ENCODE measurements at places on chromosomes 2 and 18.
A peak's percentile ranks its signal among the peaks of the same experiment; 100 is the strongest.

GRCh38 chr2:208250388-208250787, 4.5 kb downstream of the IDH1 start:
- DNase-seq = peak; percentile 56

GRCh38 chr2:56148825-56149224, 35.0 kb upstream of the CCDC85A start:
- no peak for DNase-seq

- DNase-seq = no peak
These were observed 202.8 kb upstream of the RND3 start for GRCh38 chr2:150690261-150690660.

GRCh38 chr2:112162341-112162740, 24.2 kb downstream of the FBLN7 start:
- DNase-seq = no peak

GRCh38 chr18:67516539-67517443, at the start of gene DSEL:
Gene DSEL (minus strand): TSS chr18:67516720. CDS start chr18:67514608, 2,112 bp downstream.
- DNase-seq = peak; percentile 91

- peak; percentile 80 for DNase-seq
These were observed 146.1 kb upstream of the ZSWIM2 start for GRCh38 chr2:186995092-186995491.
